ENCODE measurements at places on chromosomes 5 and 9. TPM values are rescaled to one million over a fixed set of nuclear protein-coding genes. Genes with fewer than 3 reads are reported as not detected.
A peak's percentile ranks its signal among the peaks of the same experiment; 100 is the strongest.

GRCh38 chr5:139394123-139394653, 716 bp downstream of the PROB1 start:
- peak overlapping the region; percentile 68 for H3K4me3 ChIP-seq
- H3K36me3 ChIP-seq: peaks cover under 1% of the 10 kb centered on the region
- H3K4me1 ChIP-seq: peaks cover 13% of the 10 kb centered on the region

GRCh38 chr9:112439825-112440224, 46.8 kb upstream of the KIAA1958 start:
- peaks cover 12% of the 10 kb centered on the region for H3K36me3 ChIP-seq
- no peak overlapping the region for H3K4me3 ChIP-seq
- H3K27ac ChIP-seq: no peak overlapping the region
- no peak for DNase-seq
- H3K4me1 ChIP-seq: no peaks in the 10 kb centered on the region

SLC4A9 gene
- total RNA-seq: 2.5 TPM

- H3K4me3 ChIP-seq: no peak overlapping the region
- no peaks in the 10 kb centered on the region for H3K27me3 ChIP-seq
- no peak overlapping the region for H3K27ac ChIP-seq
- H3K36me3 ChIP-seq: no peaks in the 10 kb centered on the region
- no peaks in the 10 kb centered on the region for H3K4me1 ChIP-seq
- DNase-seq: no peak
Measured at GRCh38 chr5:29304545-29304944, 1888.9 kb upstream of the CDH6 start.

DNA sequence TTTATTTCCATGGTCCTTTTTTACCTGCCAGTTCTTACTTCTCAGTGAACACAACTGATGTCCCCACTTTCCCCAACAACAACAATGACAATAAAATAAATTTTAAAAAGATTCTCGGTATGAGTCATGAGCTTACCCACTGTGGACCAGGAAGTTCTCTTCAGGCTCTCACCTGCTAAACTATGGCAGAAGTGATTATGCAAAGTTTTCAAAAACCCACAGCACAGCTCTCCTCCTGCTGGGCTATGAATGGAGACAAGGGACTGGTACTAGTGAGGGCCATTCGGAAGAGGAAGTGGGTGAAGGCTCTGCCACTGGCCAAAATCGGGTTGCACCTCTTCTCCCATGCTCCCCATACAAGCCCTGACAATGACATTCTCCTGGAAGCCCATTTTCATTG, 429.4 kb downstream of the PIK3R1 start:
- peaks cover 2% of the 10 kb centered on the region for H3K36me3 ChIP-seq
- no peak overlapping the region for H3K27ac ChIP-seq
- H3K4me3 ChIP-seq: no peak overlapping the region
- H3K27me3 ChIP-seq: no peaks in the 10 kb centered on the region
- peaks cover 33% of the 10 kb centered on the region for H3K4me1 ChIP-seq

DNA sequence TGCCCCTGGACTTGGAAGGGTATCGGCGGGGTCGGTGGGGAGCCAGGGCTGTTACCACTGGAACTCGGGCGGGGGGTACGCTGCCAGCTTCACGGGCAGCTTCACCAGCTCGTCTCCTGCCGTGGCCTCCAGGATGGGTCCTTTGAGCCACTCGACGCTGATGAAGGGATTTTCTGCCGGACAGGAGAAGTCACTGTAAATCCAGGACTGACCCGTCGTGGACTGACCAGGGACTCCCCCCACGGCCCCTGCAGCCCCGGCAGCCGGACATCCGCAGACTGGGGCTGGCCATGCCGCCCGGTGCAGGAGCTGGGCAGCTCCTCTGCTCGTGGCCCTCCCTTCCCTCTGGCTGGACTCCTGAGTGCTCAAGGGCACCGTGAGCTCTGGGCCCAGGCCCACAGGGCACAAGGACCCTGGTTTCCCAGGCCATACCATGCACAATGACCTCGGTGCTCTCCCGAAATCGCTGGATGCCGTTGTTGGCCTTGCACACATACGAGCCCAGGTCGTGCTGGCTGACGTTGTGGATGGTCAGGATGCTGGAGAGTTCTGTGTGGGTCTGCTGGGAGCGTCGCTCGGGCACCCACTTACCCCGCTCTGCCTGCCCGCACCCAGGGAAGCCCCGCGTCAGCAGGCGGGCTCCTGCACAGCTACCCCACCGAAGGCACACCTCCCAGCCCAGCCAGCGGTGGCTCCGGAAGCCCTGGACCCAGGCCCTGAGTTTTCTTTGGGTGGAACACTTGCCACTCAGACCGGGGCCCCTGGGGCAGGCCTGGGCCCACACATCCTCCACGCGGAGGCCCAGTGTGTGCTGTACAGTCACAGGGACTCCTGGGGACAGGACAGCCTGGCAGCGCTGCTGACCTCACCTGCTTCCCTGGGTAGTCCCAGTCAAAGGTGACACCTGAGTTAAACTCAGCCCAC, 20.3 kb downstream of the FLT4 start:
- H3K36me3 ChIP-seq: no peaks in the 10 kb centered on the region
- H3K27ac ChIP-seq: no peak overlapping the region
- H3K4me3 ChIP-seq: no peak overlapping the region
- H3K27me3 ChIP-seq: peaks cover 10% of the 10 kb centered on the region
- H3K4me1 ChIP-seq: peaks cover 2% of the 10 kb centered on the region
- DNase-seq: no peak

GRCh38 chr9:120742951-120743416, 28.7 kb upstream of the MEGF9 start:
- no peak for DNase-seq
- H3K36me3 ChIP-seq: peaks cover 5% of the 10 kb centered on the region
- H3K4me1 ChIP-seq: no peaks in the 10 kb centered on the region
- no peak overlapping the region for H3K27ac ChIP-seq

DNA sequence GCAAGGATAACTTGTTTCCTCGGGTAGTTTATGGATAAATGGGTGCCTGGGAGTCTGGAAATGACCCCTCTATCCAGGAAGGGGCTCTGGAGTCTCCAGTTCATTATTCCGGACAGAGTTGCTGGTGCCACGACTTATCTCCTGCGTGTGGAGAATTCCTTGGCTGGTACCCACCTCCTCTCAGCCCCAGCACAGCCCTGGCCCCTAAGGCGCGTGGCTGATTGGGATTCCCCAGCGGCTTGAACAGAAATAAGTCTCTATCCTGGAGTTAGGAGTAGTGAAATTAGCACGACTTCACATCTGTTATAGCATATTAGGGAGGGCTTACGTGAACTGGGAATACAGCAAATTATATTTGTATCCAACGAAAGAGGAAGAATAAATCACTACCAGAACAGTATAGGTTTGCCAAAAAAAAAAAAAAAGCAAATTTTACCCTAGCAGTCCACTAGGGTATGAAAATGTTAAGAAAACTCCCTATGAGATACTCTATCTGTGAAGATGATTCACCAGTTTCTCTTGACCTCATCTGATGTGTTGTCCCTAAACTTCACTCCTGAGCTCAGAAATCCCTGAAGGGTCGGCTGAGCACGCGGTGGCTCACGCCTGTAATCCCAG, 172.5 kb upstream of the OTULINL start:
- no peaks in the 10 kb centered on the region for H3K27me3 ChIP-seq
- H3K4me3 ChIP-seq: no peak overlapping the region
- DNase-seq: no peak
- H3K27ac ChIP-seq: peak overlapping the region; percentile 83

- H3K4me3 ChIP-seq: no peak overlapping the region
- H3K27ac ChIP-seq: no peak overlapping the region
- peaks cover 21% of the 10 kb centered on the region for H3K4me1 ChIP-seq
- H3K36me3 ChIP-seq: peaks cover 4% of the 10 kb centered on the region
- H3K27me3 ChIP-seq: peaks cover 6% of the 10 kb centered on the region
Measured at GRCh38 chr5:115435778-115436712, 108.5 kb downstream of the FEM1C start.

EIF4E1B gene
- not detected for total RNA-seq

THBS4 gene
- total RNA-seq: 17.3 TPM

CENPH gene
- 14.8 TPM for total RNA-seq

GRCh38 chr5:171314728-171315385, 5.8 kb downstream of the TLX3 start:
- peaks cover 19% of the 10 kb centered on the region for H3K4me1 ChIP-seq
- H3K27me3 ChIP-seq: peaks cover 94% of the 10 kb centered on the region
- no peaks in the 10 kb centered on the region for H3K36me3 ChIP-seq
- no peak overlapping the region for H3K27ac ChIP-seq
- H3K4me3 ChIP-seq: no peak overlapping the region
